Stimulated activated CD4-positive, alpha-beta T cell treated with anti-CD3 and anti-CD28 coated beads, Interleukin-1b, Interleukin-23, amount 100 ng/mL, for 24 hours (primary cell): ENCODE measurements at places on chromosomes 16 and 17.

GRCh38 chr16:253833-254232 is 19.2 kb downstream of the FAM234A start:
- DNase-seq: no peak

GRCh38 chr17:13784434-13785095 is 182.8 kb upstream of the HS3ST3A1 start:
- DNase-seq: no peak

DNA sequence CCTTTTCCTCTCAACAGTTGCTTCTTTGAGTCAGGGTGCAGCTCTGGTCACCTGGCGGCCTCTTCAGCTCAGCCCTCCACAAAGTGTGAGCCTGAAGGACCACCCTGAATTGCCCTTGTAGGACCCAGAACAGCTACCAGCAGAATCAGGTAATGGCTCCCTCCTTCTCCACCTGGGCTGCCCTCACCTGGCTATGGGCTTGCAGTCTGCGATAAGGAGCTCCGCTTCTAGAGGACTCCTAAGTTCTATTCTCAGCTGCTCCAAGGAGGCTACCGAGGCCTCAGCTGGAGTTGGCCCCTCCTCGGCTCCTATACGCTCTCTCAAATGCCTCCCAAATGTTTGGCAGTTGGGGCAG is 13.4 kb downstream of the SMIM5 start:
- DNase-seq: no peak

GRCh38 chr16:11423315-11424117 is 78.3 kb downstream of the RMI2 start:
- DNase-seq: no peak

DNA sequence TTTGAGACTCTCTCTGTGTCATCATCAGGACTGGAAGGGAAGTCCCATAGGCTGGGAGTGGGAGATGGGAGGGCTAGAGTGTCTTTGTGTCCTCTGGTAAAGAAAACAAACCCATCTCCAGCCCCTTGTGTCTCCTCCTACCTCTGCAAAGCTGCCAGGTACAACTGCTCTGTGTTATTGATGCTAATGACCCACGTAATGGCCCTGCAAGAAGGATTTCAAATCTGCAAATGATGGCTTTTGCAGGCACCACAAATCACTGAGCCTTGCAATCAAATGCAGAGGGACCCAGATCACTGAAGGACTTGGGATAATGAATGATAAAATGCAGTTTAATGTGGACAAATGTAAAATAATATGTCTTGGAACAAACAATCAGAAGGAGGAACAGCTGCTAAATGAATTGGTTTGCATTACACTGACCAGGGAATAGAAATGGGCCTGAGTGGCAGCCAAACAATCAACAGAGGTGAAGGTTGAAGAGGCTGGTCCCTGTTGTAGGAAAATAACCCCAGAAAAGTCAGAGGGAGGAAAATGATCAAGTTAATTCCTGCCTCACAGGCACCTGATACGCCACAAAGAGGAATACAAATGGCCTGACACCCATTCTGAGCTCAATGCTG is 425.1 kb downstream of the UTP18 start:
- no peak for DNase-seq

DNA sequence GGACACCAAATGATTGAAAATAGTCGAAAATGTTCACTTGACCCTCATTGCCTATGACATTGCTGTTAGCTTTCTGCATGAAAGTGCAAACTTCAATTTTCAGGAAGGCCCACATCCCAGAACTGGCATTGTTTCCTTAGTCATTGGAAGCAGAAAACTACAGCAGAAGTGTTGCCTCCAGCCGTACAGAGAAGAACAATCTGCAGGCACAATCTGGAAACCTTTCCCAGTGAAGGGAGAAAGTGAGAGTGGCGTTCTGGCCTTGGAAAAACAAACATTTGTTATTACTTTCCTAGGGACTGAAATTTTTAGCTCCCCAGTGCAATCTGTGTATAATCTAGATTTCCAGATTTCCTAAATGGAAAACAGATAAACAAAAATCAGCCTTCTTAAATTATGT is 529.5 kb upstream of the RBFOX1 start:
- DNase-seq: no peak

DNA sequence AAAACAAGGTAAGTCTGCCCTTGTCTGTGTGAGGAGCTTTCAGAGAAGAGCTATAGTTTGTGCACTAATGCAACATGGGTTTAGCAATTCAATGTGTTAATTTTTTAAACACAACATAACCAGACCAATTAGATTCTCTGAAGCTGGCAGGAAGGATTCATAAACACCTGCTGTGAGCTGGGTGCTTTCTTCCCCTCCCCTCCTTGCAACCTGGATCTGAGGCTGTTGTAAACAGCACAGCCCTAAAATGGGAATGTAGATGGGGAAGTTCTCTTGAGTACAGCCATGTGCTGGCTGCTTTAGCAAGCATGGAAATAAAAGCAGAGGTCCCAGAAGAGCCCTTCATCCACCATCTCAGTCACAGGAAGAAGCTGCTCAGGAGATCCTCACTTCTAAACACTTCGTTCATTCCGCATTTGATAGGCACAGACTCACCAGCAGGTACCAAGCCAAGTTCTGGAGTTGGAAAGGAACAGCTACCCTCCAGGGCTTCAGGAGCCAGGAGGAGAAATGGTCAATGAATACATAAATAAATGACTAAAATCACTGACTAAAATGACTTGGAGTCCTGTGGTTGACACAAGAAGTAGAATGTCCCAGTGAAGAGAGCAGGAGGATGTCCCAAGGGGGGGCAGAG is 21.7 kb downstream of the AXIN2 start:
- no peak for DNase-seq

DNA sequence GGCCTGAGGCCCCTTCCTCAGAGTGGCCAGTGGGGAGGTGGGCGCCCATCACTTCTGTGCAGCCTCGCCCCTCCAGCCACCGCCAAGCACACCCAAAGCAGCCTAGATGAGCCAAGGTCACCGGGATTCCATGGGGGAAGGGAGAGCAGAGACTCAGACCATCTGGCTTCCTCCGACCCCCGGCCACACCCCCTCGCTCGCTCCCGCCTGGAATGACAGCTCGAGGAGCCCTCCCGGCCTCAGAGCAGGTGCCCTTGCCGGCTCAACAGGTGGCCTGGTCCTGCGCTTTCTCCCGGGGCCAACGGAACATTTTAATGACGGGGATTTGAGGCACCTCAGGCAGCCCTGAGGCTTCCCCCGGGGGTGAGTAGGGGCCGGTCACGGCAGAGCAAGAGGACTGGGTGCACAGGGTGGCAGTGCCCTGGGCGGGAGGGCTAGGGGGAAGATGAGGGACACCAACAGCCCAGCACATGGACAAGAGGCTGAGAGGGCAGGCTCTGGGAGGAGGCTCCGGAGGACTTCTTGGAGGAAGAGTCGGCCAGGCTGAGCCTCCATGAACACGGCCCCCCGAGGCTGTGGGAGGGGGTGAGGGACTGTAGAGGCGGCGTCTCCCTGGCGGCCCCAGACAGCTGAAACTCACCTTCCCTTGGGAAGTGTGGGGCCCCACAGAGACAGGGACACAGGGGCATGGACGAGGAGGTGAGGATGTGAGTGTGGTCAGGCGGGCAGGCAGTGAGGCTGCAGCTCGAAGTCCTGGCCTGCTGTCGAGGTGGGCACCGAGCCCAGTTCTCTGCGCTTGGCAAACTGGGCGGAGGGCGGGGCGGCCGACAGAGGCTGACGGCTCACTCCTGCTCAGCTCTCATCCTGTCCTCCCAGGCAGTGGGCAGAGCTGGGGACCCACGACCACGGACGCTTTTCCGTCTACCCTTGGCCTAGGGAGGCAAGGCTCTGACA is 12.5 kb upstream of the C1QTNF8 start:
- DNase-seq: no peak

GRCh38 chr17:40130352-40131042 is 8.7 kb downstream of the MSL1 start:
- no peak for DNase-seq

GRCh38 chr16:27232061-27232900 is 29.0 kb downstream of the KDM8 start:
- no peak for DNase-seq
